ENCODE measurements at places on chromosomes 5 and 9. TPM values are rescaled to one million over a fixed set of nuclear protein-coding genes. Genes with fewer than 3 reads are reported as not detected.

GRCh38 chr5:172162323-172162986, 25.6 kb downstream of the STK10 start:
- peak; percentile 53 for DNase-seq

- no peak for DNase-seq
Observed at GRCh38 chr9:38355115-38355514, 37.4 kb upstream of the ALDH1B1 start.

DNA sequence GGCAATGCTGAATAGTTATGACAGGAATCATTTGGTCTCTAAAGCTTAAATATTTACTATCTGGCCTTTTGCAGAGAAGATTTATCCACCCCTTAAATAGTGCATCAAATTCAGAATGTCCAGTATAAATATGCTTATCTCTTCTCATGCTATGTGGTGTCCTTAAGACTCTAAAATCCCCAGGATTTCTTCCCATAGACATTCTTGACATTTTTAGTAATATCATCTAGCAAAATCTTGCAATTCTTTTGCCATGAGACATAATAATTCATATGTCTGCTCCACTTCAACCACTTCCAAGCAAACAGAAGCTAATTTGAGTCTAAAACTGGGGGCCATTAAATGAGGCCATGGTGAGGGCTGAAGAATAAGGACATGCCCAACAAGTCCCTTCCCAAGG, 1923.4 kb upstream of the CDH9 start:
- DNase-seq = no peak

GALNT12 gene
- total RNA-seq = 138 TPM

DNA sequence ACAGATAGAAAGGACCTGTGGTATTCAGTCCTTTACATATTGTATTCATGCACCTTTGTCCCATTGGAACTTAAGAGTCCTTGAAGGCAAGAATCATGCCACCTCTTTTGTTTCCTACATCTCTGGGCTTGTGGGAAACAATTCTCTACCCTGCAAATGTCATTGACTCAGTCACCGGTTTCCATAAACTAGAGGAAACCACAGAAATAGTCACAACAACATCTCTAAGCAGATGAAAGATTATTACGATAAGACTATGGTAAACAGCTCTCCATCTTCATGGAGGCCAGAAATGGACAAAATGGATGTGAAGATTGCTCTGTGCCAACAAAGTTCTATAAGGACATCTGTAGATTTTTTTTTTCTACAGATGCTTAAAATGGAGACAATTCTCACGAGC, 165.5 kb downstream of the PIK3R1 start:
- DNase-seq = no peak

CER1 gene
- total RNA-seq = not detected

PLPPR1 gene
- not detected for total RNA-seq

GRCh38 chr5:165139721-165140120, 1634.3 kb downstream of the MAT2B start:
- no peak for DNase-seq

SMIM33 gene
- not detected for total RNA-seq

DNA sequence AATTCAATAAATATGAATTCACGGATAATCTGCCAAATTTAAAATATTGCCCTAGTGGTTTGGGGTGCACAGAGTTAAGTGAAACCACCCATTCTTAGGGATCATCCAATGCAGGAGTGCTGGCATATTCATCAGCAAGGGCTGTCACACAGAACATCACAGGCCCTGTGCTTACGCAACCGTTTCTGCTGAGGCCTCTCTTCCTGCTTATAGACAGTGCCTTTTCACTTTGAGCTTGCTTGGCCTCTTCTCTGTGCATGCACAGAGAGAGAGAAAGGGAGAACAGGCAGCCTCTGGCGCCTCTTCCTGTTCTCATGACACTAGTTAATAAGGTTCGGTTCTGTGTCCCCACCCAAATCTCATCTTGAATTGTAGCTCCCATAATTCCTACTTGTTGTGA, 366.3 kb downstream of the ICE1 start:
- DNase-seq = no peak

- DNase-seq = no peak
Observed at GRCh38 chr9:110334183-110334582, 3.5 kb downstream of the TXNDC8 start.

HNRNPA0 gene
- 20.0 TPM for total RNA-seq

- DNase-seq = no peak
Observed at GRCh38 chr5:133930813-133931090, 37.7 kb downstream of the C5orf15 start.

CXCL14 gene
- total RNA-seq = 0.18 TPM

DNA sequence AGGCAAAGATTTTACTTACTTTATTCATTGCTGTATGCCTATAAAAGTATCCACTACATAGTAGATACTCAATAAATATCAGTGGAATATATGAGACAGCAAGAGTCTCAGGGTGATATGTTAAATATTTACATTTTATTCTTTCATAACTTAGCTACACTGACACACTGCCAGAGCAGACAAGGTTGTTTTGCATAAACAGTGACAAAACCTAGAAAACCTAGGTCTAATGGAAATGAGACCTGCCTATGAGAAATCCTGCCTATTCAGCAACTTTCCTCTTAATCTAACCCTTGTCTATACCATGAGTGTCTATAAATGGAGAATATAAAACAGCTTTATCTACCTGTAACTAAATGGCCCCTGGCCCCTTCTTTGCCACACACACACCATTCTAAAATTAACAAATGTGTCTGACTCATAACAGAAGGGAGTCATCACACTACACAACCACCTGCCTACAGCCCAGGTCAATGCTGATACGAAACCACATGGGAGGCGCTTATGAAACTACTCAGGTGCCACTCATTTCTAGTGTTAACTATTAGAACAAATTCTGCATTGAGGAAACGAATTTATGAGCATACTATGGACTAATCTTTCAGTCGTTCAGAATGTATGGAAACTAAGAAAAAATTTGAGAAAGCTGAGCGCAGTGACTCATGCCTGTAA, 60.3 kb downstream of the UBAP2 start:
- DNase-seq = no peak

GRCh38 chr5:91382530-91383026, 539 bp downstream of the ARRDC3 start:
- peak; percentile 53 for DNase-seq

DNA sequence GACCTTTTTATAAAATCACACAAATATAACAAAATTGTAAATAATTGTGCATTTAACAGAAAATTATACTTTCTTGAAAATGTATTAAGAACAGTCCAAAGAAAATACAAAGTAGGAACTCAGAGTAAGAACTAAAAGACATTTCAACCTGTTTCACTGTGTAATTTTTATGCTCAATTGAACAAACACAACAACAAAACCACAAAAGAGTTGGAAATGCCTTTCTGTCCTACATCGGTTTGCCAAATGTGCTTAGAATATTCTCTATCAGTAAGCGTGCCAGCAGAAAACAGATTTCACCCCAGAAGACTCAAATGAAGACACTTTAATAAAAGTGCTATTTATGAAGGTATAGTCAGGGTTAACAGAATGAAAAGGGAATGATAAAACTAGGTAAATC, 592.1 kb downstream of the PRELID2 start:
- no peak for DNase-seq

GRCh38 chr5:139652788-139653241, 4.7 kb downstream of the CXXC5 start:
- DNase-seq = no peak

GRCh38 chr9:21016701-21017491, 14.5 kb downstream of the HACD4 start:
- DNase-seq = peak; percentile 70

TEK gene
- 3.8 TPM for total RNA-seq

DMGDH gene
- 7.3 TPM for total RNA-seq

- no peak for DNase-seq
Observed at GRCh38 chr5:2740051-2740875, 11.2 kb downstream of the IRX2 start.

DNA sequence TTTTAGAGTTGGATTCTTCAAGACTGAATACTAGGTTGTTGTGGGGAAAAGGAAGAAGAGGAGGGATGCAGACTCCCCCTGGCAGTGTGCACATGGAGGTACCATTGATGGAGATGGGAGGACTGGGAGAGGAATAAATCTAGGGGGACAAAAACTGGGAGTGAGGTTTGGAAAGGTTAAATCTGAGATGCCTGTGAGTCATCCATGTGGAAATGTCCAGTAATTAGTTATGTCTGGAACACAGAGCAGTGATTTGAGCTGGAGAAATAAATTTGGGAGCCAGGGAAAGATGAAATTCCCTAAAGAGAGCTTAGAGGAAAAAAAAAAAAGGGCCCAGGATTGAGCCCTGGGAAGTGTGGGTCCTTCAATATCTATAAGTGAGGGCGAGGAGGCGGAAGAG, 8.0 kb upstream of the CCIN start:
- DNase-seq = peak; percentile 66

DNA sequence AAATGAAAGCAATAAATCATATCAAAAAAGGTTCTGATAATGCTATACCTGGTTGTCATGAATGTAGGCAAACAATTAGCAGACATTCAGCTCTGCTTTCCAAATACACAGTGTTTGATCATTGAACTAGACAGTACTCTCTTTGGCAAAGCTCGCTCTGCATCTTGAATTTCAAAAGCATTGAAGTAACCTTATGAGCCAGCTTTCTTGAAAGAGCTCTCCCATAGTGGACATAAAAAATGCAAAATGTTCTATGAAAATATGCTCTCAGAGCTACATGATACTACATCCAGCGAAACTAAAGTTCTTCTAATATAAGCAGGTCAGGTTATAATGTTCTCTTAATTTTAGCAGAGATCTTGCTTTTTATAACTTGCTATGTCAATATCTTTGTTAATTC, 533.4 kb downstream of the CSNK1G3 start:
- no peak for DNase-seq

GRCh38 chr9:115192280-115192679, 74.3 kb upstream of the TNC start:
- no peak for DNase-seq

PFN3 gene
- total RNA-seq = not detected

GRCh38 chr5:144036476-144036875, 134.0 kb downstream of the YIPF5 start:
- DNase-seq = no peak

Measured in fibroblast of the aortic adventitia (primary cell).